ENCODE measurements at places on chromosomes 1 and 21.

DNA sequence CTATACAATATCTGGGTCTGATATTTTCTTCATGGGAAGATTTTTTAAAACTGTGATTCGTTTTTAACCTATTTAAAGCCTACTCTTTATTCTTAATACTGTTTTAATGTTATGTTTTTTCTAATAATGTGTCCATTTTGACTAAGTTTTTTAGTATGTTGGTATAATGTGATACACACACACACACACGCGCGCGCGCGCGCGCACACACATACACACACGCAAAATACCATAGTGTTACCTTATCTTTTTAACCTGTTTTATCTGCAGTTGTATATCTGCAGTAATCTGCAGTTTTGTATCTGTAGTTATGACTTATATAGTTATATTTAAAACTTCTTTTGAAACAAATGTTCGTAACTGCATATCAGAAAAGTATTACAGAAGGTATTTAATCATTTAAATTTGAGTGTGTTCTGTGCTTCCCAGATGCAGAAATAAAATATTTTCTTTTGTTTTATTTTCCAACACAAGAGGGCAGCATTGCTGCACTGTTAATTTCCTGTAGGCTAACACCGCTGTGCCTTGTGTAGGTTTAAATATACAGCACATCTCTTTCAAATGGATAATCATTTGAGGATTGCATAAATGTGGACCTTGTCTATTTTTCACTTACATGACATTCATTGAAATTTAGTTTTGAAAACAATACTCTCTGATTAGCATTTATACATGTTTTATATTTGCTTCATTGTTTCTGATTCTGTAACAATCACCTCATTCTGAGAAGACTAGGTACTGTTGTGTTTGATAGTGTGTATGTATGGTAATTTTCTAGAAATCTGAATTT, 166.1 kb downstream of the PDE4B start:
- no peak for DNase-seq

GRCh38 chr1:116239916-116240315, 128.7 kb downstream of the MAB21L3 start:
- no peak for DNase-seq

DNA sequence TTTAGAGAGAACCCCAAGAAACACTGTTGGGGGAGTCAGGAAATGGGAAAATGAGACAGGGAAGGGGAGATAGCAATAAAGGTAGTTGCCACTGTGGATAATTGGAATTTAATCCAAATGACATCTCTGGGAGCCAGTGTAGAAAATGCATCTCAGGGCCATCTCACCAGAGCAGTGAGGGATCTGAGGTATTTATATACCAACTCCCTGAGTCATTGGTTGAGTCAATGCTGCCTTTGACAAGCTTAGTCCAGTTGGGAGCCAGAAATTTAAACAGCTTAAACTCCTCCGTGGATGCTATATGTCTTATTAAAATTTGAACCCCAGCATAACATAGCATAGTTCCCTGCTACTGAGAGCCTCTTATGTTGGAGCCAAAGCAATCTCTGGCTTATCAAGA, 140.3 kb downstream of the SLC30A10 start:
- DNase-seq, result no peak

DNA sequence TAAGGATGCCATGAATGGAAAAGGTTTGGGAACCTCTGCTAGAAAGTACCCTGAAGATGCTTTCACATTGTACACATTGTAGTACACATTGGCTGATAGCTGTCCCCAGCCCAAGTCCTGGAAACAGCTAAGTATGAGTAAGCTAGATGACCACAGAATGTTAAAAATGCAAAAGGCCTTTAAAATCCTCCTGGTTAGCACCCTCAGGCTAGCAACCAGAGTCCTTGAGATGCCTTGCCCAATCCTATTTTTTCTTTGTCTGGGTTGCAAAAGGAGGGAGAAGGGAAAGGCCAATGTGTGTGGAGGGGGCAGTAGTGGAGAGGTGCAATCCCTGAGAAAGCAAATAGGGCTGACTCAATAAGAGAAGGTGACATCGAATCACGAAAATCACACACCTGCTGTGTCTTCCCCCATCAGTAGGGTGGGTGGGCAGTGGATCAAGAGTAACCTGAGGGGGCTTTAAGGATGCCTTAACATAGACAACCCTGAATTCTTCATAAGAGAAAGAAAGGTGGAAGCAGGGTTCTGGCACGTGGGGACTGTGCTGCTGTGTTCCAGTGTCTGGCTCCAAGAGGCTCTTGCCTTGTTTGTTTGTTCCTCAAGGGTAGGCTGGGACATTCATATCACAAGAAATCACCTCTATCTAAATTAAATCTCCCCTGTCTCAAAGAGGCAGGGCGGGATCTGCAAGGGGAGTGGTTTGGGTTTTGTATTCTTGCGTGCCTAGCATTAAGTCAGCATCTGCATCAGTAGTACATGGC, 266.2 kb upstream of the PLXNA2 start:
- DNase-seq, result no peak

DNA sequence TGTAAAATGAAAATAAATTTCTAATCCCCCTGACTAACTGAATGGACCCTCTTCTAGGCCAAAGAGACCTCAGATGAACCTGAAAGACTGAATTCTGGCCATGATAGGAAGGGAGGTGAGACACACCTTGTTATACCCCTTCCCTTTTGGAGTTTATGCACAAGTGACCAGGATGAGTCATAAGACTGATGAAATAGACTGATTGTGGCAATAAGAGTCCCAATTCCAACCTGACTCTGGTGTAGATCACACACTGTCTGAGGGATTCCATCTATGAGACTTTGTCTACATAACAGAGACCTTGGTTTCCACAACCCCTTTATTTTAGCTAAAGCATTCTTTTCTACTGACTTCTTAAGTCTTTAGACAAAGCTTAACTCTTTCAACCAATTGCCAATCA, 13.5 kb upstream of the OR2G2 start:
- DNase-seq, result no peak

DNA sequence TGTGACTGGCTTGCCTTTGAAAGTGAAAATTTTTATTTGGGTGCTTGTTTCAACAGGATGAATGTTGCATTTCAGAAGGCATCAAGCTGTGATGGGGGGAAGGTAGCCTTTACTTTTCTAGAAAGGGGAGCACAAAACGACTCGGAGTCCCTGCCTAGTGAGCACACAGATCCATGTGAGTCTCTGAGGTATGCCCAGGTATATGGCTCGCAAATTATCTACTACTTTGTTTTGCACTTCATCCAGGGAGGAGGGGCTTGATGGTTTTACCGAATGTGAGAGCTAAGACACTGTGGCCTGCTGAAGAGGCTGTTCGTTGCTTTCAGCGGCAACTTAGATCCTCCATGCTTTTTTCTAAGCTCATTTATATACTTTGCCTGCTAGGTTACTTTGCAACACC, 537.7 kb upstream of the PTBP2 start:
- DNase-seq, result no peak

DNA sequence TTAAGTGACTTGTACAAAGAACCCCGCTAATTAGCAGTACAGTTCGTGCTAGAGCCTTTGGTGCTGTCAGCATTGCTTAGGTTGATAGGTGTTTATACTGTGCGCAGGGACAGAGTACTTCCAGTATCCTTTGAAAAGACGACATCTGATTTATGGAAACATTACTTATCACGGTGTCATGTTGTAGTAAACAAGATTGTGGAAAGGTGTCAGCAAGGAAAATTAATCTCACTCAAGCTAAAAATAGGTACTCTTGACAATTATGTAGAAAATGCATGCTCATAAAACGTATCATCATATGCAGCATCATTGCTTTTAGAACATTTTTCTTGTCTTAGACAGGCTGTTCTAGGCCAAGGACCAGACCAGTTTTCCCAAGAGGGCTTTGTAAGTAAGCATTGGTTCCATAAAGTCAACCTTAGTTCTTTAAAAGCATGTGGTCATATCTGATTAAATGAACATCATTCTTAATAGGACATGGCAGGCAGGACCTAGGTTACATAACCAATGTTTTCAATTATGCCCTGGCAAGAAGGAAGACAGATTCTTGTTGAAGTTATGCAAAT, 33.0 kb downstream of the SH3BGR start:
- no peak for DNase-seq

DNA sequence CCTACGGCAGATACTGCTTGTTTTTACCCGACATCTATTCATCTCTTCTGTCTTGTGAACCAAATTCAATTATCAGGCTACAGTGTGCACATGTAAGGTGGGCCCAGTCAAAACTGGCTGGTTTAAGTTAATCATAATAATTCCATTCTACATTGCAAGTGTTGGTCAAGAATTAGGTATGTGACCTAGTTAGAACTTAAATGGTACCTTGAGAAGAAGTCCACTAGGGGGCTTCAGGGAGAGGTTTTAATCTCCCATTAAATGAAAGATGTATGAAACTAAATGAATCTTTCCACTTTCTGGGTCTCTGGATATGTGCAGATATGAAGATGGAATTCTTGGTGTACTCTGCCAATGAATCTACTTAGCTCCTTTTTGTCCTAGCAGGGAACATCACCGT, 187.1 kb downstream of the CDC42BPA start:
- DNase-seq, result no peak

- no peak for DNase-seq
Measured at GRCh38 chr21:39637197-39637970, 24.6 kb downstream of the B3GALT5 start.

- DNase-seq, result no peak
Measured at GRCh38 chr1:84479998-84480397, 932 bp downstream of the RPF1 start.

GRCh38 chr21:41429305-41429704, 3.3 kb downstream of the MX1 start:
- DNase-seq, result no peak

- DNase-seq, result no peak
Measured at GRCh38 chr1:31218705-31219104, 21.0 kb downstream of the NKAIN1 start.

GRCh38 chr21:38661889-38662568, 143.7 kb upstream of the ETS2 start:
- no peak for DNase-seq

GRCh38 chr1:200917291-200917817, 22.7 kb downstream of the INAVA start:
- DNase-seq, result no peak

DNA sequence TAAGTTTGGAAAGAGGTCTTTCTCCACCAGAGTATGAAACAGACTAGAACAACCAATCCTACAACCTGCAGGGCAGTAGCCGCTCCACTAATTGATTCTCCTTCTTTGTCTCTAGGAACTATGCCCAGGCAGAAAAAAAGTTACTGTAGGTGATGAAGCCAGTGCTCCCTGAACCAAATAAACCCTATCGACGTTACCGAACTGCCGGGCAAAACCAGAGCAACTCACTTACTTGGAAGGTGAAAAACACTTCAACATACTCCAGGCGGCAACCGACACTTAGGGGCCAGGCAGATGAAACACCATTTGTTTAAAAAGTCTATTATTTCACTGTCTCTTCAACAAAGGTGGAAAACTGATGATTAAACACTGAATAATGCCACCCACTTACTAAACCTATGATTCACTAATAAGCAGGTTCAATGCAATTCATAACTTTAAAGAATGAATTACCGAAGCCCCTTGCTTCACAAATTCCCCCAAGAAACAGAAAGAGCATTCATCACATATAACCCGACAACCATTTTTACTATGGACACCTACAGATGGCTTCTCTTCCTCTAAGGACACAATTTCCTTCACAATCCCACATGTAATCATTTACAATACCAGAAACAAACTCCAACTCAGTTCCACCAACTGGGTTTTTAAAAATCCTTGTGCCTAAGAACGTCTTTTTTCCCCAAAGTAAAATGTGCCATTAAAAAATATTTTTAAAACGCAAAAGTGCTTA, 1.6 kb downstream of the NRIP1 start:
- no peak for DNase-seq

DNA sequence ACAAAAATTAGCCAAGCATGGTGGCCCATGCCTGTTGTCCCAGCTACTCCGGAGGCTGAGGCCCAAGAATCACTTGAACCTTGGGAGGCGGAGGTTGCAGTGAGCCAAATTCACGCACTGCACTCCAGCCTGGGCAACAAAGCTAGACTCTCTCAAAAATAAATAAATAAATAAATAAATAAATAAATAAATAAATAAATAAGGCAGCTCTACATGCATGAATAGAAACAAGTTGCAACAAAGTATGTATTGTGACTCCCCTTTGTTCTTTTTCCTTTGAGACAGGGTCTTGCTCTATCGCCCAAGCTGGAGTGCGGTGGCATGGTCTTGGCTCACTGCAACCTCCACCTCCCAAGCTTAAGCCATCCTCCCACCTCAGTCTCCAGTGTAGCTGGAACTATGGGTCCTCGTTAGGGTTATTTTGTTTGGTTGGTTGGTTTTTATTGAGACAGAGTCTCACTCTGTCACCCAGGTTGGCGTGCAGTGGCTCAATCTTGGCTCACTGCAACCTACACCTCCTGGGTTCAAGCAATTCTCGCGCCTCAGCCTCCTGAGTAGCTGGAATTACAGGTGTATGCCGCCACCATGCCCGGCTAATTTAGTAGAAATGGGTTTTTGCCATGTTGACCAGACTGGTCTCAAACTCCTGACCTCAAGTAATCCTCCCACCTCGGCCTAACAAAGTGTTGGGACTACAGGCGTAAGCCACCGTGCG, 8.0 kb downstream of the USP48 start:
- no peak for DNase-seq

DNA sequence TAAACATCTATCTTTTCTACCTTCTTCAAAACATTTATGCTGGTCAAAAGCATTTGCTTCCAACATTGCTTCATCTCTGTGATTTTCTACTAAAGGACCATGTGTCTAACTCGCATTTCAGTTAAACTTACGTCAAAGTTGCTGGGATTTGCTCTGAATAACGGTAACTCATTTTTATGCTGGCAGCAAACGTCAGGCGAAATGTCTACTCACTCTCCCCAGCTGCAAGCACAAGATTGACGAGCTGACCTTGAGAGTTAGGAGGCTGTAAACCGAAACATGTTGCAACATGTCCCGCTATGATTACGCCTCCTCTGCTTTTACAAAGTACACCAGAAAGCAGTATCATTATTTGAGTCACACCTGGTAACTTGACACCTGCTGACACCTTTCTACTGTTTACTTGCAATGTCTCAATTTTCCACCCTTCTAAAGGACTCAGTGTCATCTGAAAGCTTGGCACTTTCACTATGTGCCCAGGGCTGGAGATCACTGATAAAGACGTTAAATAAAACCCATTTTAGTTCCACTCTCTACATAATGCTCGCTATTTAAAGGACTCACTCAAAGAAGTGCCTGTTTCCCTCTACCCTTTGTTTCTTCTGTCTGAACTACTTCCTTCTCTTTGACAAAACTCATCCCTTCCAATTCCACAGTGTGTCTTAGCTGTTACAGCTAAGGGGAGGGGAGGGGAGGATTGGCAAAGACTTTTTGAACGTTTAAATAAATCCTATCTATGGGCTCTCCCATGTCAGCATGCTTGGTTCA, 111.9 kb downstream of the PTPN14 start:
- no peak for DNase-seq

DNA sequence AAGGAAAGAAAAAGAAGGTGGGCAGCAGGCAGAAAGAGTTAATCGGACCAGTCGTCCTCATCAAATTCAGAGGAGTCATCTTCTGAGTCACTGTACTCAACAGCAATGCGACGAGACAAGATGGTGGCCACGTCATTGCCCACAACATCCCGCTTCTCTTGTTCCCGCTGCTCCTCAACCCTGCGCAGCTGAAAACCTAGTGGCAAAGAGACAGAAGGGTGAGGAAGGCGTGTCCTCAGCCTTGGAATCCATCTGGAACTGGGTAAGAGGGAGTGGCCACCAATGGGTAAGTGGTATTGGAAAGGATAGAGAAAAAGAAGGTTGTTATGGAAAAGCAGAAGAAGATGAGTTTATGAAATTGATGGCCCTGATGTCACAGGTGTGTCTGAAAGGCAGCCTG, 15.7 kb downstream of the GPR3 start:
- DNase-seq, result no peak

GRCh38 chr1:220527279-220527907, 543 bp upstream of the MARK1 start:
- no peak for DNase-seq

GRCh38 chr1:23791516-23792047, 637 bp downstream of the LYPLA2 start:
- DNase-seq, result no peak
